Inflammatory macrophage (primary cell): ENCODE measurements at places on chromosomes 4 and X.

DNA sequence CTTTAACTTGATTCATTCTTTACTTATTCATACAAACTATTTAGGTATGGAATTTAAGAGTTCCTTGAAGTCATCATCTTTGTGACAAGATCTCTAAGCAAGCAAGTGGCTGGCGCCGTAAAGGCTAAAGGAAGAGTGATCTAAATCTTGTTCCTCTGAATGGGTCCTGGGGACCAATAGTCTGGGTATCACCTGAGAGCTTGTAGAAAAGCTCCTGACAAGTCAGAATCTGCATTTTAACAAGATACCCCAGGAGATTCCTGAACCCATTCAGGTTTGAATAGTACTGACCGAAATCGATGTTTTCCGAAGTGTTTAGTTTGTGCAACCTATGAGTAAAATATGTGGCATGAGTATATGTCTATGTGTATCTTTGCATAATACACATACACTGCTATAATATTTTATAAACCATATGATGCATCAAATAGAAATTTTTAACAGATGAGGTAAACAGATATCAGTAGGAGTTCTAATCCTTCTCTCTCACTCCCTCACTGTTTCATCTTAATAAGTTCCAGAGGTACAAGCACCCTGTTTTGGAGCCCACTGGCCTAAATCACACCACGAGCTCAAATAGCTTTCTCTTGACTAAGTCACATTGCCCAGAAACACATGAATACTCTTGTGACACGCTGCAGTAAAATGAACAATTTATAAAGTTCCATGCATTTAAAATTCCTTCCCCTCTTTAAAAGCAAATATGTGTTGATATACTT lies 170.0 kb downstream of the RELL1 start:
- no peak for DNase-seq

- DNase-seq = no peak
Observed at GRCh38 chr4:154877110-154877760, 96.2 kb downstream of the RBM46 start.

DNA sequence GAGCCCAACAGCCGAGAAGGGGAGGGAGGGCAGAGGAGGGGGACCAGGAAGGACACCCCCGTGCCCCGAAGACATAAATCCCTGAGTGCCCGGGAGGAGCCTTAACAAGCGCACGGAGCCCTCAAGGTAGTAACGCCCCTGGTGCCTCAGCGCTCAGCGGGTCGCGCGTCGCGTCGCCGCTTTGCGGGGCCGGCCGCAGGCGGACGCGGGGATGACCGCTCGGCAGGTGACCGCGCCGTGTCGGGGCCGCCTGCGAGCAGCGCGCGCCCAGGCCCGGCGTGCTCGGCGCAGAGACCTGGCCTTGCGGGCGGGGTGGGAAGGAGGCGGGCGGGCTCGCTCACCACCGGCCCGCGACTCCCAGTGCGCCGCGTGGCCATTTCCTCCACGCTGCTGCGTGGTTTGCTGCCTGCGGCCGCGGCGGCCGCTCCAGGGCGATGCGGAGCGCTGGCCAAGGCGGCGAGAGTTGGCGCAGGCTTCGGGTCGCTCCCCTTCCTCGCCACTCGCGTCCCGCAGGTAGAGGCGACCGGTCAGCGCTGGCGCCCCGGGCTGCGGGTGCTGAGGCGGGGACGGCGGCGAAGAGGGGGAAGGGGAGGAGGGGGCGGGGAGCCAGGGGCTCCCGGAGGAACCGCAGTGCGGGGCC lies 632 bp downstream of the CCSER1 start:
- peak; percentile 21 for DNase-seq

GRCh38 chr4:126874533-126874932 lies 758.2 kb upstream of the INTU start:
- DNase-seq = no peak

- no peak for DNase-seq
Observed at GRCh38 chr4:169573889-169574288, 38.5 kb downstream of the NEK1 start.

DNA sequence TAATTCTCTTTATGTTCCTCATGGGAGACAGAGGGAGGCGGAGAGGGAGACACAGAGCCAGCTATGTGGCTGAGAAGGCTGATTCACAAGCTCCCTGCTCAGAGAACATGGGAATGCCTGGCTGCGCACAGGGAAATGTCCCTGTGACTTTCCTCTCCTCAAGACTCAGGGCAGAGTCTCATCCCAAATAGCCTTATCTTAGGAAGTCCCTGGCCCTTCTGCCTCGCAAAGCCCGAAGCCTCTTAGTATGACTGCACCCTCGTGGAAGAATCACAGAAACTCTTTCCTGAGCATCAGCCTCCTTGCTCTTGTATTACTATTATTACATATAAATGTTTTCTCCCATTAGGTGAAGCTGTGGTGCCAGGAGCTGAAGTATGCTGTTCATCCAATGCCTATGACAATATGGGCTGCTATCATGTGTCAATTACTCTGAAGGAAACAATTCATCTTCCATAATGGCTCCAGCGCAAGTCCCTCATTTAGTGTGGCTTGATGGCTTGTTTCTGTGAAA lies 230.5 kb downstream of the MGST2 start:
- DNase-seq = no peak

- DNase-seq = no peak
Observed at GRCh38 chrX:72269671-72270251, 7.3 kb downstream of the RPS4X start.

GRCh38 chr4:74431113-74431826 lies 13.7 kb upstream of the AREG start:
- no peak for DNase-seq

DNA sequence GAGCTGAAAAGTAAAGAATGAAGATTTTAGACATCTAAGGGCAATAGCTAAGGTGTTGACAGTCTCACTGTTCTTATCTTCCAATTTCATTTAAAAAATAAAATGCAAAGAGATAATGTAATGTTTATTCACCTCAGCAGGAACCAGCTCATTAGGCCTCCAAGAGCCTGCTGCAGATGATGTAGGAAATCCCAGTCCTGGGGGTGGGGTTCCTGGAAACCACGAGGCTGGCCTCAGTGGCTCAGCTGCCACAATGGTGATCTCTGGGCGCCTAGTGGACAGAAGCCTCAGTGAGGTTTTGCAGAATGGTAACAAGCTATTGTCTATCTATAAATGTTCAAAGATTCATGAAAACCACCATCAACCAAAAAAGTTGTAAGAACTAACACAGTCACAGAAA lies 77.3 kb downstream of the RPS3A start:
- no peak for DNase-seq

GRCh38 chr4:144189121-144189520 lies 48.6 kb upstream of the GYPA start:
- DNase-seq = no peak

DNA sequence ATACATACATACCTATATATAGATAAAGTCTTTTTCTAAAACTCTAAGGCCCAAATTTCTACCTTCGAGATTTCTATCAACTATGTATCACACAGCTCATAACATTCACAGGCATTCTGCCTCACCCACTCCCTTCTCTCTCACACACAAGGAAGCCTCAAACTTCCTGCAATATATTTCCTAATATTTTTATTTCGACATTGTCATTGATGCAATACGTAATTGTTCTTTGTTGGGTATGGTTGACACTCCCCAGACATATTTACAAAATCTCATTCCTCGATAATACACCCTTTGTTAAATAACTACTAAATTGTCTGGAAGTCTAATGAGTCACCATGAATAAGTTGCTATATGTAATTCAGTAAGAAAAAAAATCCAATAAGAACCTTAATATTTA lies 143.5 kb downstream of the HNRNPD start:
- DNase-seq = peak; percentile 95

- no peak for DNase-seq
Observed at GRCh38 chr4:183399616-183400015, 44.8 kb upstream of the CDKN2AIP start.

GRCh38 chr4:57193209-57193810 lies 83.1 kb upstream of the IGFBP7 start:
- no peak for DNase-seq

- peak; percentile 91 for DNase-seq
Observed at GRCh38 chr4:55321707-55322264, 24.3 kb upstream of the SRD5A3 start.

DNA sequence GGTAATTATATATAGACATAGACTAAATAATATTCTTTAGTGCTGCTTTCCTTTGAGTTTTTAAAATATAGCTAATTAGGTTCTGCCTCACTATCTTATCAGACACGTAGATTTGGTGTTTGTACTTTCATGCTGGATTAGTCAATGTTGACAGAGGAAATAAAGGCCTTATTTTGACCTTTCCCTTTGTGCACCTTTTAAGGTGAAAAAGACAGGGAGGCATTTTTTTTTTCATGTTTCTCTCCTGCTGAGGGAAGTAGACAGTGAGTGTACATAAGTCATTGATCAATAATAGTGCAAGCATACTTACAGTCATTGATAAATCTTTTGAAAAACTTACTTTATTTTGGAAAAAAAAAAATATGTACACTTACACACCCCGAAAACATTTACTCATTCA lies 467.8 kb downstream of the GRXCR1 start:
- DNase-seq = no peak

GRCh38 chr4:31557437-31557836 lies 837.3 kb downstream of the PCDH7 start:
- no peak for DNase-seq

GRCh38 chrX:154547245-154548027 lies at the start of gene IKBKG:
IKBKG (plus strand) TSS chrX:154547620; CDS start chrX:154552003, 4,383 bp downstream.
- DNase-seq = peak; percentile 91

DNA sequence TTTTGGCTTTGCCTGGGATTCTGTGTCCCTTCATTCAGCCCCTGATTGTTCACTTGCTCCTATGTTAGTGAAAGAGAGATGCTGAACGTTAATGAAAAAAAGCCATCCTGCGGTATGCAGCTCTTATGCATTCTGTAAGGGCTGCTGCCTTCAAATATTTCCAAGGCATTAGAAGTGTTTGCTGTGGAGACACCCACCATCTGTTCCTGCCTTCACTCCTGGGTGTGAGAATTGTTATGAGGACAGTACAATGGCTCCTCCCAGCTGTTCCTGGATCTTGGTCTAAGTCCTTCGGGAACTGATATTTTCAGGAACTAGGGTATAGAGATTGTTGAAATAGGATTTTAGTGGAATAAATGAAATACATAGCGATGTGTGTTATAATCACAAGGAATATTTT lies 427.1 kb upstream of the FAM47C start:
- DNase-seq = no peak

GRCh38 chrX:15645266-15645665 lies 19.3 kb downstream of the CLTRN start:
- DNase-seq = no peak
